GM23248 (cell line): ENCODE measurements at places on chromosomes 4 and X.

DNA sequence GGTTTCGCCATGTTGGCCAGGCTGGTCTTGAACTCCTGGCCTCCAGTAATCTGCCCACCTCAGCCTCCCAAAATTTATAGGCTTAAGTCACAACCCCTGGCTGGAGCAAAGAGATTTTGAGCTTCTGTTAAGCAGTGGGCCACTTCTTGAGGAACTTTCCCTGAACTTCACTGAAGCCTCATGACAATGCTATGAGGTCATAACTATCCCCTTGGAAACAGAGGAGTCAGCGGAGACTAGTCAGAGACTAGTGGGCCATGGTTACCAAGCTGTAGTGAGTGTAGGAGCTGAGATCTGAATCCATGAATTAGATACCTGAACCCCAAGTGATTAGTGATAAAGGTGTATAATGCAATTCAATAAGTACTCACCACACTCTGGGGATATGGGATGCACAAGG, 145.1 kb upstream of the MSX1 start:
- H3K4me3 ChIP-seq: no peak overlapping the region
- no peaks in the 10 kb centered on the region for H3K27me3 ChIP-seq
- H3K4me1 ChIP-seq: no peaks in the 10 kb centered on the region
- no peaks in the 10 kb centered on the region for H3K36me3 ChIP-seq
- DNase-seq: peak; percentile 70
- H3K27ac ChIP-seq: no peak overlapping the region

DNA sequence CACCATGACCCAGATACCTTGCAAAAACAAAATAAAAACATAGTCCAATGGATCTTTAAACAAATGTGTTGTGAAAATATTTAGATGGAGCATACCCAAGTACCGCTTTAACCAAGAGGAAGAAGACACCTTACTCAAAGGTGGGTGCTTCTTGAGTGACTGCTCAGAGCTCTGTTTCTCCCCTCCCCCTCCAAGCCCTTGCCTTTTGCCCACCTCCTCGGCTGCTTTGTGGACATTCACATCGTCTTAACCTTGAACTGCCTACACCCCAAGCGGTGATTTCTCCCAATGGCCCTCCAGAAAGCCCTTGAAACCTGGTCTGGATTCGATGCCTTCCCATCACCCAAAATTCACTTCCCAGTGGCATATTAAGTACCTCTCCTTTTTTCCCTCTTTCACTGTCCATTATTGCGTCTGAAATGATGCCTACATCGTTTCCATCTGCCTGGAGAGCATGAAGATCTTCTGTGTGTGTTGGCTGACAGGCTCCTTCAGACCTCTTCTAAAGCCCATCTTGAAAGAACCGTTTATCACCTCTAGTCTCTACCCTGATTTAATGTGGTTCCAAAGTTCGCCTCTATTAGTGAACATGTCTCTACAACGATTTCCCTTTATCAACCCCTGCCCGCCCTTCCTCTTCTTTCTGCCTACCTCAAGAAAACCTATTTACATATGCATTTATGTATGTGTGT, 968 bp downstream of the GPRIN3 start:
- no peak overlapping the region for H3K4me3 ChIP-seq
- H3K4me1 ChIP-seq: peaks cover 9% of the 10 kb centered on the region
- no peak overlapping the region for H3K27ac ChIP-seq

DNA sequence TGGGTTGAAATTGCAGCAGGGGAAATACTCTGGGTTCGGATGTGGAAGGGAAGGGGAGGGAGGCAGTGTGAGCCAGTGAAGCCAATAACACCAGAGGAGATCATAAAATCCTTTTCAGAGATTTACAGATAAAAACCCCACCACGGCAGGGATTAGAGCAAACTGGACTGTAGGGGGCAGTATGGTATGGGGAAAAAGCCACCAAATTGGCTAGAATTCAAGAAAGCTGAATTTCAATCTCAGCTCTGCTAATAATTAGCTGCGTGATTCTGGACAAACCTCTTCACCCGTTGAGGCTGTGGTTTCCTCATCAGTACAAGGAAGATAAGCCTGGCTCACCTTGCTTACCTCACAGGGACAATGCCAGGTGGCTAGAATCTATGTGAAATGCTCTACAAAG, 108.1 kb downstream of the ATG4A start:
- no peaks in the 10 kb centered on the region for H3K36me3 ChIP-seq
- H3K27ac ChIP-seq: no peak overlapping the region
- no peaks in the 10 kb centered on the region for H3K4me1 ChIP-seq

DNA sequence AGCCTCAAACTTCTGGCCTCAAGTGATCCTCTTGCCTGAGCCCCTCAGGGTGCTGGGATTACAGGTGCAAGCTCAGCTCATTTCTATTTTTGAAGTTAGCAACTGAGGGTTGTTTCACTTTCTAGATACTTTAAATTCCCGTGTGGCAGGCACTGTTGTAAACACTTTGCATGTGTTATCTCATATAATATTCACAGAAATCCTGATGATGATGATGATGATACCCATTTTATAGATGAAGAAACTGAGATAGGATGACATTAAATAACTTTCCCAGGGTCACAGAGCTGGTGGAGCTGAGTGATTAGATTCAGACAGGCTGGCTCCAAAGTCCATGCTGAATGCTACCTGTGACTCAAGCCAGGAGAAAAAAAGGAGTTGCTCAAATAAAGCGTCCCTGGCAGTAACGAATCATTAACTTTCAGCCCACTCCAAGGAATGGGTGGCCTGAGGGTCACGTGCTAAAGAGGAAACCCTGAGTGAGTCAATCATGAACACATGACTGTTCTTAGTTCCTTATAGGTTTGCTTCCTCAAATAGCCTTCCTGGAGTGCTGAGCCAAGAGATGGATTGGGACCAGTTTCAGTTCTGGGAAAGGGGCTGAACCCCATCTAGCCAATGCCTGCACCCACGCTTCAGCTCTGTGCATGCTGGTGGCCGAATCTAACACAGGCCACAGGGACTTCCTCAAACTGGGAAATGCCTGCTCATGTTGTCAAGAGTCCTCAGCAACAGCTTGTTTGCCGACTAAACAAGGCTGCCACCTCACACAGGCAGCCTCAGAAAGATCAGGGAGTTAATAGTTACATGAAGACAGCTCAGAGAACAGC, 52.8 kb downstream of the RBM47 start:
- peak; percentile 92 for DNase-seq
- H3K36me3 ChIP-seq: no peaks in the 10 kb centered on the region
- peak overlapping the region; percentile 77 for H3K27ac ChIP-seq
- peaks cover 22% of the 10 kb centered on the region; the same call in 1 of the 2 replicates for H3K4me1 ChIP-seq
- H3K27me3 ChIP-seq: no peaks in the 10 kb centered on the region

- no peaks in the 10 kb centered on the region for H3K27me3 ChIP-seq
- H3K4me3 ChIP-seq: peak within 1 kb of the TSS; percentile 66
- peak; percentile 48 for DNase-seq
- peak within 1 kb of the TSS; percentile 96 for H3K27ac ChIP-seq
- no peaks in the 10 kb centered on the region for H3K36me3 ChIP-seq
These were observed at the start of gene SLC49A3 for GRCh38 chr4:688854-689681. Gene SLC49A3 (minus strand): TSS chr4:689151. CDS start chr4:689127, 24 bp downstream.

DNA sequence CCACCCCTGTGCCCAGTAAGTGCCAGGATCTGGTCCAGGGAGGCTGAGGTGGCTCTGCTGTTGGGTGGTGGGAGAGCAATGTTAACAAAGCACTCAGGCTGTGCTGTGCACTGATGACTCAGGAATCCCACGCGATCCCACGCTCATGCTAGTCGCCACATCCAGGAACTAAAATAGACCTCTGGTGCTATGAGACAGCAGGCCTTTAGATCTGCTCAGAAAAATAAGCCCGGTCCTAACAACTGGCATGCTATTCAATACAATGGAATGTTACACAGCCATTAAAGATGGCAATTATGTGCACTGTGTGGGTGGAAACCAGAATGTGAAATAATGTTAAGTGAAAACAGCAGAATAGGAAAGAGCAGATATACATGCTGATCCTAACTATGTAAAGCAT, 26.0 kb downstream of the ARL13A start:
- H3K27ac ChIP-seq: peak overlapping the region; percentile 93

DNA sequence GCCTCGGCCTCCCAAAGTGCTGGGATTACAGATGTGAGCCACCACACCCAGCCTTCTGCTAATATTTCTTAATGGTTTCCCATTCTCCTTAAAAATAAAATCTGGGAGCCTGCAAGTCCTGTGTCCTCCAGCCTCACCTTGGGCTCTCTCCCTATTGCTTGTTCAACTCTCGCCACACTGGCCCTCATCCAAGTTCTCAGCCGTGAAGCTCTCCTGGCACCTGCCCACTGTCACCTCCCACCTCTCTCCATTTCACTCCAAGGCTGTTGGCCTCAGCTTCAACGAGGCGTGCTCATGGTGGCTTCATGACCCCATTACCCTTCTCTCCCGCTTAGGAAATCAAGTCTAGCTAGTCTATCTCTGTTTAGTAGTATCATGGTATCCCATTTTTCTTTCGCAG, 9.5 kb upstream of the ETNPPL start:
- no peak for DNase-seq
- H3K4me1 ChIP-seq: no peaks in the 10 kb centered on the region

- H3K4me3 ChIP-seq: no peak overlapping the region
- DNase-seq: no peak
- H3K36me3 ChIP-seq: no peaks in the 10 kb centered on the region
- H3K27ac ChIP-seq: no peak overlapping the region
These were observed 310.8 kb upstream of the BOD1L1 start for GRCh38 chr4:13938299-13938698.

GRCh38 chr4:165692082-165692481, 181.0 kb upstream of the TLL1 start:
- no peak overlapping the region for H3K4me3 ChIP-seq
- no peak overlapping the region for H3K27ac ChIP-seq
- no peaks in the 10 kb centered on the region for H3K4me1 ChIP-seq

DNA sequence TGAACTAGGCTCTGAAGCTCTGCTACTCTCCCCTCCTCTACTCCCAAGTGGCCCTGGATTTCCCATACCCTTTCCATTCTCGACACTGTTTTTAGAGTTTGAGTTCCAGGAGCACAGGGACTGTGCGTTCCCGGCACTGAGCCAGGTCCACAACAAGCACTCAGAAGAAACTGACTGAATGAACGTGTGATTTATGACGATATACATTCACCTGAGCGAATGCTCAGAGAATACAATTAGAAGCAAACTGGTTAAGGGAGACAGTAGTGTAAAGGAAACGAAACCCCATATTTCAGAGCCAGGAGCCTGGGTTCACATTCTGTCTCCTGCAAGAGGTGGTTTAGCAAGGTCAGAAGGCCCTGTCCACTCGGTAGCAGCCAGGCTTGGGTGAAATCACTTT, 1.4 kb upstream of the KIAA0232 start:
- no peak overlapping the region for H3K4me3 ChIP-seq
- no peaks in the 10 kb centered on the region for H3K27me3 ChIP-seq

DNA sequence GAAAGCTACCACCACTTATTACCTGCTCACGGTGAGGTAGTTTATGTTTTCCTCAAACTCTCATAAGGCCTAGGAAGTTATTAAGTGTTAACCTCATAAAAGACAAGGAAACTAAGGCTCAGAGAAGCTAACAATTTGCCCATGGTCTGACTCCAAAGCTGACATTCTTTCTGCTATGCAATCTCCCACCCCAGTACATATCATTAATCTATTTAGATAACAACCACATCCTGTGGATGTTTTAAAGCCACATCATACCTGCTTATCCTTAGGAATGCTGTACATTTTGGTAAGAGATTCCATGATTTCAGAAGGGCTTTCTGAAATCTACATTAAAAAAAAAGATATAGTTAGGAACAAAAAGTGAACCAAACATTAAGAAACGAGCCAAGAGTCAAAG, 55.4 kb downstream of the HUWE1 start:
- 0 out of 2 replicates have a peak overlapping the region, but pooled peaks have one; percentile 15 for H3K27ac ChIP-seq
- H3K4me3 ChIP-seq: no peak overlapping the region
- no peaks in the 10 kb centered on the region for H3K4me1 ChIP-seq
- H3K27me3 ChIP-seq: no peaks in the 10 kb centered on the region

GRCh38 chrX:63661676-63662075, 123.3 kb downstream of the ARHGEF9 start:
- no peak for DNase-seq
- H3K27me3 ChIP-seq: no peaks in the 10 kb centered on the region
- H3K27ac ChIP-seq: no peak overlapping the region
- no peaks in the 10 kb centered on the region for H3K36me3 ChIP-seq
- H3K4me1 ChIP-seq: peaks cover 28% of the 10 kb centered on the region

DNA sequence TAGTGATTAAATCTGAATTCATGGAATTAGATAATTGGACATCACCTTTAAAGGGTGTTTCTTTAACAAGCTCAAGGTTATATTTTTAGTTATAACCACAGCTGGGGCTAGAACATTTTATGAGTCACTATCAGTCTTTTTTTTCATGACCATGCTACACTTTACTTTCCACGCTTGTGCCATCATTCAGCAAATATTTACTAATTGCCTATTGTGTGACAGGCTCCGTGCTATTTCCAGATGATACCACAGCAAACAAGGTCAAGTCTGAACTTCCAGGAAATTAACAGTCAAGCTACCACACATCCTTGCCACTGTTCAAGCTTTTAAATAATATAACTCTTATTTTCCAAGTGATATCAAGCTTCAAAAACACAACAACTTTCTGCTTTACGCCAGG, 16.5 kb downstream of the SPANXN3 start:
- DNase-seq: no peak
- H3K36me3 ChIP-seq: no peaks in the 10 kb centered on the region
- H3K27ac ChIP-seq: no peak overlapping the region
- H3K4me1 ChIP-seq: no peaks in the 10 kb centered on the region
- H3K4me3 ChIP-seq: no peak overlapping the region

DNA sequence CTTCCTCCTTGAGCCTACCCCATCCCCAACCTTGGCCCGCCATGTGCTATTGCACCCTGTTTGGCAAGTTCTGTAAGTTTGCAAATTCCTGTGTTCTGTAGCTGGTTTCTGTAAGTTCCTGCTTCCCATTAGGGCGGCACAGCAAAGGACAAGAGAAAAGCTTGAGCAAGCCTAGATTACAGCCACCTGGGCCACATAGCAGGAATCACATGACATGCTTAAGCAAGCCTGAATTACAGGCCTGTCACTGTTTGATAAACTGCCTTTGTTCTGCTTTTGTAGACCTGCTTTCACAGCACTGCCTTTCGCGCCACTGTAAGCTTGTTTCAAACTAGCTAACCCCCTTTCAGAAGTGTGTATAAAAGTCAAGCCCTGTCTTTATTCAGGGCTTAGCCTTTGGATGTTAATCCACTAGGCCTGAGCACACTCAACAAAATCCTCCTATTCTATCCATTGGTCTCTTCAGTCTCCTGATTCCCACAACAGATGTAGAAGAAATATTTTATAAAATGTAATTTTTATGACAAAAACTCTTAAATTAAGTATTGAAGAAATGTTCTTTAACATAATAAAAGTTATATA, 906.8 kb upstream of the NDST4 start:
- H3K27me3 ChIP-seq: no peaks in the 10 kb centered on the region
- no peaks in the 10 kb centered on the region for H3K36me3 ChIP-seq
- H3K4me1 ChIP-seq: no peaks in the 10 kb centered on the region
- no peak overlapping the region for H3K27ac ChIP-seq
- DNase-seq: no peak

DNA sequence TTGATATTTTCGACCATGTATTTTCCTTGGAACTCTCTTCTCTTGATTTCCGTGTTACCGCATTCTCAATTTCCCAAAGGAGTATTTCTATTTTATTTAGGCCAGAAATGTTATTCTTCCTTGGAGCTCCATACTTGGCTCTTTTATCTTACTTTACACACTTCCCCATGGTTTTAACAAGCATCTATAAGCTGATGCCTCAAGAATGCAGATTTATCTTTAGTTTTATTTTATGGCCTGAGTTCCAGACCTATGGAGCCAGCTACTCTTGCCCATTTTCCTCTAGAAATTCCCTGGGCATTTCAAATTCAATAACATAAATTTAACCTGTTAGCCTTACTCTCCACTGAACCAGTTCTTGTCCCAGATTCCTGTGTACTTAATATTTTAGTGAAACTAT, 43.7 kb downstream of the SULT1E1 start:
- no peaks in the 10 kb centered on the region for H3K27me3 ChIP-seq
- no peak for DNase-seq
- H3K4me3 ChIP-seq: no peak overlapping the region
- no peak overlapping the region for H3K27ac ChIP-seq
- no peaks in the 10 kb centered on the region for H3K4me1 ChIP-seq
